ENCODE measurements at places on chromosomes 5 and 9. TPM values are rescaled to one million over a fixed set of nuclear protein-coding genes. Genes with fewer than 3 reads are reported as not detected.

DNA sequence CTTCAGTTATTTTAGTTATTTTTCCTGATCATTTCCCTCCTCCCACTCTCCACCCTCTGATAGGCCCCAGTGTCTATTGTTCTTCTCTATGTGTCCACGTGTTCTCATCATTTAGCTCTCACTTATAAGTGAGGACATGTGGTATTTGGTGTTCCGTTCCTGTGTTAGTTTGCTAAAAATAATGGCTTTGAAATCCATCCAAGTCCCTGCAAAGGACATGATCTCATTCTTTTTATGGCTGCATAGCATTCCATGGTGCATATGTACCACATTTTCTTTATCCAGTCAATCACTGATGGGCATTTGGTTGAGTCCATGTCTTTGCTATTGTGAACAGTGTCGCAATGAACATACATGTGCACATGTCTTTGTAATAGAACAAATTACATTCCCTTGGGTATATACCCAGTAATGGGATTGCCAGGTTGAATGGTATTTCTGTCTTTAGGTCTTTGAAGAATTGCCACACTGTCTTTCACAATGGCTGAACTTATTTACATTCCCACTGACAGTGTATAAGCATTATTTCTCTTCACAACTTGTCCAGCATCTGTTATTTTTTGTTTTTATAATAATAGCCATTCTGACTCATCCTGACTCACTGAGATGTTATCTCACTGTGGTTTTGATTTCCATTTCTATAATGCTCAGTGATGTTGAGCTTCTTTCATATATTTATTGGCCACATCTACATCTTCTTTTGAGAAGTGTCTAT, 17.2 kb upstream of the DIRAS2 start:
- no peaks in the 10 kb centered on the region for H3K4me1 ChIP-seq
- no peak overlapping the region for H3K27ac ChIP-seq
- no peaks in the 10 kb centered on the region for H3K27me3 ChIP-seq
- DNase-seq: no peak

BHMT2 gene
- total RNA-seq: 4.2 TPM

SLIT3 gene
- total RNA-seq: 52.8 TPM

DNA sequence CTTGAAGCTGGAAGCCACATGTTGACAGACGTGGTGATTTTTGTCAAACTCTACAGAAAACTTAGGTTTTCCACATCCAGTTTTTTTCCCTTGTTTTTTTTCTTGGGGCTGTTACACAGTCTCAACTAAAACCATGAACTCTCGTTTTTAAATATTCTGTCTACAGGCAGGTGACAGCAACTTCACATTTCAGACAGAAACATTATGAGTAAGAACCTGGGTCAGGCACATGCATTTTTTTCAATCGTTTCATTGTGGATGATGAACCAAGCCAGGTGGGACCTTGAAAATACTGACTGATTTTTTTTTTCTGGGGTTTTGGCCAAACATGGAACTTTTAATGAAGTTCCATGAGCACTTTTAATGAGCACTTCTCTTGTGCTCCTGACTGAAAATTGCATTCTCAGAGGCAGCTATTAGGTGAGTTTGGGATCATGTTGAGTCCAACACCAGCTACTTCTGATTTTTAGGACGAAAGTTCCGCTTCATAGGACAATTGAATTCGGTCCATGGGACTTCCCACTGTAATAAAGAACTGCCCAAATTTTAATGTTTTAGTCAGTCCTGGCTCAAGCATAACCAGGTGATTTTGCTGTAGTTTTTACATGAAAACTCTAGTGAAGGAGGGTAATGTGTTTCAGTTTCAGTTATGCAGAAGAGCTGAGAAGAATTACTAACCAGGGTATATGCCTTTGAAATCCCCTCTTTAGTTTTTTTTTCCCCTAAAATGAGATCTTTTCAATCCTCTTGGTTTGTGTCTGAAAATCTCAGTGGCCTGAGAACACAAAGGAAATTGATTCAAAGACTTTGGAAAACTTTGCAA, 93.2 kb upstream of the ADAMTS16 start:
- no peak overlapping the region for H3K4me3 ChIP-seq
- H3K36me3 ChIP-seq: no peaks in the 10 kb centered on the region
- no peak for DNase-seq
- no peaks in the 10 kb centered on the region for H3K4me1 ChIP-seq

DNA sequence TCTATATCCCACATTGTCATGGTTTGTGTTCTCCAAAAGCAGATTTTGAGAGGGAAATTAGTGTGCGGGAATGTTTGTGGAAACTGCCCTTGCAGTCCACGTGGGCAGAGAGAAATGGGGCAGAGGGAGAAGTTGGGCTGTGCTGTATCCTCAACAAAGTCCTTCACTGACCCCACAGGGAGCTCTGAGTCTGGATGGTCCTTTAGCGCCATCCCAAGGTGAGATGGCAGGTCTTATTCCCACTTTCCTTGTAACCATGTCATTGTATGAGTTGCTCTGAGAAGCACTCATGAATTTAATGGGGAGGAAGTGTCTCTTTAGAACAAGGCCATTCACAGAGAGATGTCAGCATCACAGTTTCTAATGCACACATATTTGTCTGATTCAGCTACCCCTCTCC, 127.1 kb downstream of the ANKRD18B start:
- no peaks in the 10 kb centered on the region for H3K36me3 ChIP-seq

DNA sequence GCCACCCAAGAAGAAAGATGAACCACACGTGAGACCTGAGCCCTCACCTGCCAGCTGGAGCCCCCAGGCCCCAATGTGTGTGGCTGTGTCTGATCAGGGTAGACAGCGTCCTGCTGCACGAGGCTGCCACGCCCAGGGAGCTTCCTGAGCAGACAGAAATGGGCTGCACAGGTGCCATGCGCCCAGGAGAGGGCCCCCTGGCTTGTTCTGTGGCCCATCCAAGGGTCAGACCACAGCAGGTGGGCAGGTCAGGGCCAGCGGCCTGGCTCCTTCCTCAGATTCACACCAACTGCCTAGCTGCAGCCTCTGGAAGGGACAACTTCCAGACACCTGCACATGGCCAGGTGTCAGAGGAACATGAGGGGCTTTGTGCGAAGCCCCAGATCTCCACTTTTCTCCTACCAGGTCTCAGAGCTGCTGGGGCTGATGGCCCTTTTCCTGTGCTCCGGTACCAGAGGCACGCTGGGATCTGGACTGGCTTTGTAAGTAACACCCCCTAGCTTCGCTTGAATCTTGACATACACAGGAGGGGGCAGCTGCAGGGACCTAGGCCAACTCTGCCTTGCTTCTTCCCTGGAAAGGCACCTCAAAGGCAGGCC, 10.8 kb downstream of the SARDH start:
- no peaks in the 10 kb centered on the region for H3K27me3 ChIP-seq
- no peaks in the 10 kb centered on the region for H3K36me3 ChIP-seq
- no peak overlapping the region for H3K4me3 ChIP-seq
- DNase-seq: no peak
- H3K4me1 ChIP-seq: no peaks in the 10 kb centered on the region
- H3K27ac ChIP-seq: no peak overlapping the region

IL33 gene
- total RNA-seq: 35.4 TPM

DNA sequence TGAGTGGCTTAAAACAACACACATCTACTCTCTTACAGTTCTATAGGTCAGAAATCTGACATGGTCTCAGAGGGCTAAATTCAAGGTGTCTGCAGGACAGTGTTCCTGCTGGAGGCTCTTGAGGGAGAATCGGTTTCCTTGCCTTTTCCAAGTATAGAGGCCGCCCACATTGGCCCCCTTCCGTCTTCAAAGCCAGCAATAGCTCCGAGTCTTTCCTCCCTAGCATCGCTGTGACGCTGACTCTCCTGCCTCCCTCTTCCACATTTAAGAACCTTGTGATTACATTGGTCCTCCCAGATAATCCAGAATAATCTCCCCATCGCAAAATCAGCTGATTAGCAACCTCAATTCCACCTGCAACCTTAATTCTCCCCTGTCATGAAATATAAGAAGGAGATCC, 81.3 kb upstream of the IER5L start:
- H3K4me3 ChIP-seq: no peak overlapping the region
- no peaks in the 10 kb centered on the region for H3K36me3 ChIP-seq
- no peaks in the 10 kb centered on the region for H3K27me3 ChIP-seq
- no peak overlapping the region for H3K27ac ChIP-seq
- no peak for DNase-seq

- no peaks in the 10 kb centered on the region for H3K27me3 ChIP-seq
- no peak overlapping the region for H3K27ac ChIP-seq
- H3K4me1 ChIP-seq: peaks cover 7% of the 10 kb centered on the region
- DNase-seq: no peak
These were observed 316.2 kb downstream of the BRINP1 start for GRCh38 chr9:119053070-119053469.

DNA sequence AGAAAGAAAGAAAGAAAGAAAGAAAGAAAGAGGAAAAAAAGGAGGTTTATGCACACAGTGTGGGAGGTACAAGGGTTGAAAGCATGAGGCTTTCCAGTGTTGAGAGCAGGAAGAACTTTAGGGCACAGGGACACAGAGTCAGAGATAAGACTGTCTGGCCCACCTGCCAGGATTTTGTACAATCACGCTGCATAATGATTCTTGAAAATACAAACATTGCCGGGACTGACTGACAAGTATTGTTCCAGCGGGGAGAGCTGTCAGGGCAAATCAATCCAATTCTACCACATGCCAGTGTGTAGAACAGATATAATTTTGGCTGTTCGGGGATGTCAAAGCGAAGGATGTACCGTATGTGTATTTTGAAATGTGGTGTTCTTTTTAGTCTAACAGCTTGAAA, 254.7 kb downstream of the NTRK2 start:
- no peak for DNase-seq
- no peak overlapping the region for H3K27ac ChIP-seq
- H3K36me3 ChIP-seq: no peaks in the 10 kb centered on the region
- no peaks in the 10 kb centered on the region for H3K4me1 ChIP-seq
- no peaks in the 10 kb centered on the region for H3K27me3 ChIP-seq

ACTBL2 gene
- not detected for total RNA-seq

- H3K4me1 ChIP-seq: no peaks in the 10 kb centered on the region
- no peak overlapping the region for H3K4me3 ChIP-seq
- H3K27me3 ChIP-seq: no peaks in the 10 kb centered on the region
- no peak for DNase-seq
These were observed 286.7 kb upstream of the KLF9 start for GRCh38 chr9:70701163-70701562.

NUDT12 gene
- total RNA-seq: 5.9 TPM

DNA sequence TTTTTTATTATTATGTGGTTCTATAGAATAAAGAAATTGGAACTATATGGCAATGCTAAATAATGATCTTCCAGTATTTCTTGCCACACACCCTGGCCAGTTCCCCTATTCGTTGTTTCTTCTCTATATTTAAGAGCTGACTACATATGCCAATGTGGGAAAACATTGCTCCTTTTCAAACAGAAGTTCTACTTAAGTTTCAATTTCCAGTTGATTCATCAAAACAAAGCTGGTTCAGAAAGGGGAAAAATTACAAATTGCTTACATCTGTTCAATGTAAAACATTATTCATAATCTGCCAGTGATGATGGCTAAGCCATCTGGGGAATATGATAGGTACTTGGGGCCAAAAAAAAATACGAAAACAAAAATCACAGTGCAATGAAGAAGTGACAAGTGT, 76.9 kb downstream of the ST8SIA4 start:
- no peak for DNase-seq
- H3K27ac ChIP-seq: no peak overlapping the region
- H3K27me3 ChIP-seq: no peaks in the 10 kb centered on the region
- H3K4me1 ChIP-seq: peaks cover 33% of the 10 kb centered on the region

FOXE1 gene
- total RNA-seq: 7.9 TPM

HCN1 gene
- total RNA-seq: not detected

DNA sequence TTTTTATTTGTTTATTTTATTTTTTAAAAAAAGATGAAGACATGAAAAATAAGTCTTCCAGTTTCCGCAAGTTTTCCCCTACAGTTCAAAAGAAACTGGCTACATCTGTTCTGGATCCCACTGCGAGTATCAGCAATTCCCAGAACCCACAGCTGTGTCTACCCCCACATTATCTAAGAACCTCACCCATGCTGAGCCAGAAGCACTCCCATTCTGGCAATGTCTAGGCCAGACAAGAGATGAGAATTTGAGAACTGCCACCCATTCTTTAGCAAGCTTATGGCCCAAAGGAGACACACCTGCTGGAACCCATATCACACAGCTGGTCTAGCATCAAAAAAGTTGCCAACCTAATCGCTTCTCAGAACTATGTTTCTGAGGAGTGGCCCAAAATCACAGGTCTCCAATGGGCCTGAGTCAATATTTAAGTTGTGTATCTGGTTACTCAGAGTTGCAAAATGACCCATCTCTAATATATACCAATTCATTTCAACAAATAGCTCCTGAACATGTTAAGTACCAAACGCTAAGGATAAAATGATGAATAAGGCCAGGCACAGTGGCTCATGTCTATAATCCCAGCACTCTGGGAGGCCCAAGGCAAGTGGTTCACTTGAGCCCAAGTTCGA, 27.1 kb downstream of the MTMR12 start:
- DNase-seq: no peak
- H3K4me1 ChIP-seq: peaks cover 8% of the 10 kb centered on the region
- H3K27me3 ChIP-seq: no peaks in the 10 kb centered on the region
- H3K4me3 ChIP-seq: no peak overlapping the region
- no peak overlapping the region for H3K27ac ChIP-seq

DNA sequence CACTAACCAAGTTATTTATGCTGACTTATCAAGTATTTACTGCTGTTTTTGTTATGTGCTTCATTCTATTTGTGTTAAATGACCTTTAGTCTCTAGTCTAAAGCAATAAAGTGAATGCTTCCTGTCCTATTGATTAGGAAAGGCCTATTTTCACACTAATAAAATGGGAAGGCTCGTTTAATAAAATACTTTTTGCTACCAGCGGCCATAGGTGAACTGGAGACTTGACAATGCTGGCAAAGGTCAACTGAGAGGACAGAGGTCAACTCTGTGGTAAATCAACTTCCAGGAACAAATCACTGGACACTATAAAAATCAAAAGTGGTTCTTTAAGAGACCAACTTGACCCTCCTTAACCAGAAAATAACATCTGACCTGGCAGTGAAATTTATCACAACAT, 634.3 kb downstream of the ISL1 start:
- no peaks in the 10 kb centered on the region for H3K4me1 ChIP-seq
- DNase-seq: no peak
- no peak overlapping the region for H3K4me3 ChIP-seq
- H3K27ac ChIP-seq: no peak overlapping the region
- no peaks in the 10 kb centered on the region for H3K36me3 ChIP-seq

DNA sequence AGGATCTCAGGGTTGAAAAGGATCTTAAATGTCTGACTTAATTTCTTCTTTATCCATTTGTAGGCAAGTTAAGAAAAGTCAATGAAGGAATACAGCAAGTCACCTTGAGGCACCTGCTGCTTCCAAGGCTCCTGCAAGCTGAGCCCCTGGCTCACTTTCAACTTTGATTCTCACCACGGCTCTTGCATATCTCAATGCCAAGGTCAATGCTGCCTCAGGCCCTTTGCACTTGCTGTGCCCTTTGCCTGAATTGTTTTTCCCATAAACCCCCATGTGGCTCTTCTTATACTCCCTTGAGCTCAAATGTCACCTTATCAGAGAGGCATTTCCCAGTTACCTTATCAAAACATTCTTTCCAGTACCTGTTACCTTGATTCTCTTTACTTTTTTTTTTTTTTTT, 144.3 kb upstream of the RAPGEF1 start:
- no peaks in the 10 kb centered on the region for H3K36me3 ChIP-seq
- no peak overlapping the region for H3K27ac ChIP-seq
- H3K4me3 ChIP-seq: no peak overlapping the region
- DNase-seq: no peak

GRCh38 chr9:82996941-82997340, 66.0 kb downstream of the RASEF start:
- no peaks in the 10 kb centered on the region for H3K4me1 ChIP-seq
- no peaks in the 10 kb centered on the region for H3K36me3 ChIP-seq
- no peak overlapping the region for H3K27ac ChIP-seq

GRCh38 chr5:147901599-147902039, 4.7 kb downstream of the C5orf46 start:
- H3K27ac ChIP-seq: no peak overlapping the region
- no peak for DNase-seq
- no peaks in the 10 kb centered on the region for H3K4me1 ChIP-seq

GFI1B gene
- not detected for total RNA-seq
